ENCODE measurements at places on chromosomes 3 and 15. TPM values are rescaled to one million over a fixed set of nuclear protein-coding genes. Genes with fewer than 3 reads are reported as not detected.

DNA sequence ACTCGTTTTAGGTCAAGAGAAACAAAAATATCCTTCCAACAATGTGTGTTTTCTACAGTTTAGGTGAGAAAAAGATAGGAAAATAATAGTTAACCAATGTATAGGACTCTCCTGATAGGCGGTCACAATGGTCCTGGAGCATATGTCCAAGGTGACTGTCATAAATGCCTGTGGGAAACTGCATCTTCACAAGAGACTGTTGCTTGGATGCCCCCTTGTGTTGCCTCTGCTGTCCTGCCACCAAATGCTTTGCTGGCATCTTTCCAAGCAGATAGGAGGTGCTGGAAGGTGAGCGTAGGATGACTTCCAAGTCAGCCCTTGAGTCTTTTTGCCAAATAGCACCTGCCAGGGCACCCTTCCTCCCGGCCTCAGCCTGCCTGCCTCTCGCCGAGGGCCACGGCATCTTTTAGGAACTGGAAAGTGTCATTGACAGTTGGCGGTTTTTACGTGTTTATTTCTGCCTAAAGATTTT lies 24.1 kb upstream of the SACM1L start:
- peak; percentile 52 for DNase-seq

DNA sequence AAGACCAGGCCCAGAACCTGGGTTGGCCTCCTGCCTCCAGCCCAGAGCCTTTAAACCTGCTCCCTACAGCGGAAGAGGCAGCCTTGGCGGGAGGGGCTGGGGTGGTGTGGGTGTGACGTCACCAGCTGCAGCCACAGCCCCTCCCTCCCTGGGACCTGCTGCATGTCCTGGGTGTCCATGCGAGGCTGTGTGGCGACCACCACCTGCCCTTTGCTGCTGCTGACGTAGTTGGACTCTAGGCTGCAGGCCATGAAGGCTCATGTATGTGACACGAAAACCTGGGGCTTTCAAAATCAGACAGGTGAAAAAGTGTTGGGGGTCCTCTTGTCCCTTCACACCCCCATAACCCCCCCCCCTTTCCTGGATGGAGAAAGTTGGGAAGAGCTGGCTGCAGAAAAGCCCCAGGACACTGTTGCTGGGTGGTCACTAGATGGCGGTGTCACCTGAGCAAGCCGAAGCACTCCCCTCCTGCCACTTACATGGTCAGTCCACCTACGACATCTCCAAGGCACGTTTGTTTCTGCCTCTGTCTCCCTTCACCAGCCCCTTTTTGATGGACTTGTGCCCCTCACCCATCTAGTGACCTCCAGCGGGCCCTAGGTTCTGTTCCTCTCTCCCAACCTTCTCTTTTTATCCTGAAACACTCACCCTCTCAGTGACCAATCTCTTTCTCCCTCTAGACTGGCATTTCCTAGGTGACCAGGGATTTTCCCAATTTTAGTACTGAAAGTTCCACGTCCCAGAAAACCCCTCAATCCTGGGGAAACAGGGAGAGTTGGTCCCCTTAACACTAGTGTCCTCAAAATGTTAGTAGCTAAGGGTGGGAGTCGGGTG lies 35.2 kb downstream of the SLC6A20 start:
- peak; percentile 64 for DNase-seq

- DNase-seq: no peak
These were observed 28.0 kb downstream of the PTPN9 start for GRCh38 chr15:75551091-75551490.

DNA sequence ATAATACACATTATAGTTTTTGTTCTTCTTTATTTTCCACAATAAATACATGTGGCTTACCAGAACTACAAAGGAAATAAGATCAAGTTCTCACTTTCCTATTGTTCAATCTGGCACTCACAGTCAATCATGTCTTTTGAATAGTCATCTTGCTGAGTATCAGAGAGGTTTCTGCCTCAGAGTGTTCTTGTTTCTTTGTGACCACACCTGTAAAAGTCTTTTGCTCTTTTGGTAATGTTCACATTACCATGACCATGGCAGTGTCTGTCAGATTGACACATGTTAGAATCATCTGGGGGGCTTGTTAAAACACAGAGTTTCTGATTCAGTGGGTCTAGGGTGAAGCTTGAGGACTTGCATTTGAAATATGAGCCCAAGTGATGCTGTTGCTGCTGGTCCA lies 135.0 kb downstream of the SATB1 start:
- no peak for DNase-seq

DNA sequence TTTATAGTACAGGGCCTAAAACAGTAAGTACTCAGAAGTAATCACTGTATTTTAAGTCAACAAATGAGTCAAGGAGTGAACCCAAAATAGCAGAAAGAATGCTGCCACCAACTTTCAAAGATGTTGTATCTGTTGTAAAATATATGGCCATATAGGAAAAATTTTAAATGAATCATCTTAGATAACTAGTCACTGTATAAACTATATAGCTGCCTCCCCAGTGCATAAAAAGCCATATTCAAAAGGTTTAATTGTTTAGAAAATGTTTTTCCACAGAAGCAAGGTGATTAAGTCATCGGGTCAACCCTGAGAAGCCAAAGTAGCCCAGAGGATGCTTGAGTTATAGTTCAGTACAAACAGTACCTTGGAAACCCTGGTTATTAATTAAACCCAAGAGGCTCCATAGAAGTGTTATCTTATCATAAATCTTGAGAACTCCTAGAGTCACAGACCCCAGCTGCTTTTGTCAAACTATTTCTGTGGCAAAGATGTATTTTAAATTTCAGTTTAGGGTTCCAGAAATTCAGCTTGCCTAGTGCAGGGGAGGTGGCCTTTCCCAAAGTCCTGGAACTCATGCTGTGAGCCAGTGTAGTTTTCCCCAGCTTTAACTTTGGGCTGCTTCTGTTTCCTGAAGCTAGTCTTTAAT lies 39.2 kb downstream of the MBNL1 start:
- peak; percentile 57 for DNase-seq

- no peak for DNase-seq
These were observed 2.9 kb downstream of the SETMAR start for GRCh38 chr3:4306091-4306490.

DNA sequence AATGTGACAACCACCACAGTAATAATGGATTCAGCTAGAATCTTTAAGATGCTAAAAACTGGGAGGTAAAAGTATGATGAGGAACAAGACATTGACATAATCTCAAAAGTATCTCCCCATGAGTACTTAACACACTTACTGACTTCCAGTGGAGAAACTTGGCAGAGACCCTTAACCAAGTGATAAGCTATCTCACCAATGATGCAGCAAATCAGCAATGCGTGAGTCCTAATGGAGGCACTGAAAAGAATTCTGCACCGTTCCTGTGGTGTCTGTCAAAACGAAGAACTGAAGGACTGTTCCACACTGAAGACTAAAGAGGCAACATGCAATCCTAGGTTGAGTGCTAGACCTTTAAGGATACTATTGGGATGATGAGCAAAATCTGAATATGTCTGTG lies 67.9 kb upstream of the OCA2 start:
- no peak for DNase-seq

DNA sequence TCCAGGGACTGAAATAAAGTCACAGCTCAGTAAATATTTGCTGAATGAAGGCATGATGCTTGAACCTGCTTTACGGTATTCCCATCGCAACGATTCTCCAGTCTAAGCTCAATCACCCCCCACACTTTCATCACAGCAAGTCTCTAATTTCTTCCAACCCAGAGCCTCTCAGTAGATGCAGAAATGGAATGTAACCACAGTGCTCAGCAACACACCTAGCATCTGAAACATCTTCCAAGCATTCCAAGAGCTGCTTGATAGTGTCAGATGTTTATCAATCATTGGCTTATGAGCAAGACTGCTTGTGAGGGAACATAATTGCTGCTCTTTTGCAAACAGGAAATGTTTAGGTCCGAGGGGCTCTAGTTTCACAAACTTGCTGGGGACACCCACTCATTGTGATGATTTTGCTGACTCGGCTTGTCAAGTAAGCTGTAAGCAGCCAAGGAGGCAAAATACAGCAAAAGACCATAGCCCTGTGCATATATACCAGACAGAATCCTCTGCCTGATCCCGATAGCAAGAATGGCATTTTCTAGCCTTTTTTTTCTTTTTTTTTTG lies 751.2 kb downstream of the NR2F2 start:
- no peak for DNase-seq

DNA sequence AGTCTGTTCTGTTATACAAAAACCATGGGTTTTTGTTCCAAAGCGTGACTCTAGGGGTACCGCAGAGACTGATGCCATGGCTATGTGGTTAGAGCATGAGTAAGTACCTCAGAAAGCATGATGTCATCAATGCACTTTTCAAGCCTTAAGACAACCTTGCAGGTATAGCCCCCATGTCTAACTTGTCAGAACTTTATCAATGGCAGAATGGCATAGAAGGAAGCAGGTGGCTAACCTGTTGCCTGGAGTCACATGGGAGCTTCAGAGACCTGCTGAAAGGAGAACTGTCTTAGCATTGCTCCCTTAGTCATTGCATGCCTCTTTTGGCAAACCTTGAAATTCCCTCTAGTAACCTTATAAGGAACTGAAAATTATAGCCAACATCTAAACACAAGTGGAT lies 52.5 kb downstream of the EOMES start:
- no peak for DNase-seq

DNA sequence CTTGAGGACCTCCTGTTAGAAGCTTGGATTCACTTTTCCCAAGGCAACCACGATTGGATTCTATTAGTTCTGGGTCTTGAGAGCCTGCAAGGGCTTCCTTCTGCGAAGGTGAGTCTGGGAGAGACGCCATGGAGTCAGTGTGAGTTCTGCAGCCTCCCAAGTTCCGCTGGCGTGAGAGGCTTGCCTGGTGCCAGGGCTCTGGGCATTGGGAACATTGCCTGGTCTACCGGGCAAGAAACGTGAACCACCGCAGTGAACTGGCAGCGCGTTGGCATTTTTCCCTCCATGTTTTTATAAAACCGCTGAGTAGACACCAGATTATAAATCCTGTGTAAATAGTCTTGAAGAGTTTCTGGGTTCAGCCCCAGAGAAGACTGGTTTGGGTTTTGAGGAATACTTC lies 160.9 kb downstream of the IGF1R start:
- no peak for DNase-seq

DNA sequence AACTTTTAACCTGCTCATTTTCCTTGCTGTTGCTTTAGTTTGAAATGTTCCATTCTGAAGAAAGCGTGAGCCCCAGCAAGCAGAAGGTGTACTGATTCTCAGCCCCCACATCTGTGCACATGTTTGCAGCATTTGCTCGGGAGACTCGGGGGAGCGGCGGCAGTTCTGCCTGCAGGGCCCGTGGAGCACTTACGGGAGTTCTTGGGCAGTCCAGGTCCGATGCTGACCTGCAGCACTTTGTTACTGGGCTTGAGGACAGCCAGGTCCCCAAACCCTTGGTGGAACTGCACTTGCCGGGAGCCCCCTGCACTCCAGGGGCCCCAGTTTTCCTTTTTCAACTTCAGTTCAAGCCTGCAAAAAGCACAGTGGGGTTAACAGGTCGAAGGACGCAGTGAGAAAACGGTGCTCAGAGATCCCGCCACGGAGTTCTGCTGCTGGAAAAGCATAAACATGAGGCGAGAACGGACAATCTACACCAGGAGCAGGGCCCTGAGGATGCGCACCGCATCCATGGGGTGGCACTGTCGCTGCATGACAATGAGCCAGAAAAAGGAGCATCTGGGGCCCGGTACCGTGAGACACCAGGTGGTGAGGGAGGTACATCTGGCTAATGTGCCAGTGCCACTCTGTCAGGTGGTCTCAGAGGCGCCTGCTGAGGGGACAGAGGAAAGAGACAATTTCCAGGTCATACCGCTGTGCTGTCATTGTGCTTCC lies 45.6 kb upstream of the LDHAL6B start:
- peak; percentile 47 for DNase-seq

DNA sequence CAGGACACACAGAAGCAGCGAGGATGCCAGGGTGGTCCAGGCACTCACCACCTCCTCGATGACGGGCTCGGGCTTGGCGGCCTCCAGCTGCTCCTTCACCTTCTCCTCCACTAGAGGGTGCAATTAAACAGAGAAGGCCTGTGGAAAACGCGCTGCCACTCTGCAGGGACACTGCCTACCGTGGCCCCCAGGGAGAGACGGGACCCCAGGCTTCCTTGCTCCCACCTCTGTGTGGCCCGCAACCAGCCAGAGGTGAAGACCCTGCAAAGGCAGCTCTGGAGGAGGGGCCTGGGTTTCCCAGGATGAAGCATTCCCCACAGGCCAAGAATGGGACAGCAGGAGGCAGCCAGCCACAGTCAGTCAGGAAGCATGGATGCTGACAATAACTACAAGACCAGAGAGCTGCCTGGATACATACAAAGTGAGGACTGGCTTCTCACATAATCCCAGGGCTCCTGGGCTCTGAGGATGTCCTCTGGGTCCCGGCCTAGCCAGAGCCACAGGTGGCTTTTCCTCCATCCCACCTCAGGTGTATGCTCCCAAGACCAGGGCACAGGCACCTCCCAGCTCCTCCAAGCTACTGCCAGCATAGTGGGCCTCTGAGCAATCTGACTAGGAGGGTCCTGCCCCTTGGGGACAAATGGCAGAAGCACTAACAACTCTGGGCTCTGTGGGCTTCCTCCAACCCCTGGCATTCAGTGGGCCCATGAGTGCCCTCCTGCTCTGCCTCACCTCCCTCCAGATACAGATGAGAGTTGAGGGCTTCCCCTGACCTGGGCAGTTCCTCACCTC lies 46.2 kb downstream of the PTH1R start:
- DNase-seq: peak; percentile 69

- no peak for DNase-seq
These were observed 34.6 kb upstream of the CMSS1 start for GRCh38 chr3:99783011-99783573.

DNA sequence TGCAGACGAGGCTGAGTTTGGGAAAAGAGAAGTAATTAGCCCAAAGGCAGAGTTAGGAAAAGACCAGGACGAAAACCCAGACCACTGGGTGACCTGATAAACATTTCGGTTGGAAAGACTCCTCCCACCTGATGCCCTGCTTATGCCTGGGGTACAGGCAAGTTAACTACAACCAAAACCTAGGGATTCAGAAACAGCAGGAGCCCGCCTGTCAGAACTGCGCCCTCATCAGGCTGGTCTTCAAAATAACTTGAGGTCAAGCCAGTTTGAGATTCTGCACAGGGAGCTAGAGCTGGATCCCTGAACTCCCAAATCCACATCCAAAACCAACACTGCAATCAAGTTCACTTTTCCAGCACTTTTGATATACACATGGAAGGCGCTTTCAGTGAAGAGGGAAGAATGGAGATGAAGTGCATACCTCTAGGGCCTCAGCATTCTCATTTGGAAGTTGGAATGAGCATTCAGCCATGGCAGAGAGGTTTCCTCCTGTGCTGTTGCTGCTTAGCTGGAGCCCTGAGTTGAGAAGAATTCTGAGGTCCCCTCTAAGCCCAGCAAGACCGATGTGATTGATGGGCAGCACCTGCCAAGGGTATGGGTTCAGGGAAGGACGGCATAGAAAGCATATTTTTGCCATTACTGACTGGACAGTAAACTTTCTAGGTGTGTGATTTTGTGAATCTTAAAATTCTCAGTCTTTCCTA lies 11.6 kb downstream of the TSEN2 start:
- no peak for DNase-seq

GRCh38 chr3:94564247-94564646 lies 501.4 kb downstream of the NSUN3 start:
- no peak for DNase-seq

TCF12 gene
- 64.4 TPM for total RNA-seq

GOLGA8N gene
- 0.41 TPM for total RNA-seq

CCDC174 gene
- total RNA-seq: 22.4 TPM

SLC28A2 gene
- total RNA-seq: 0.11 TPM

CEMIP gene
- 0.07 TPM for total RNA-seq

SAMMSON gene
- total RNA-seq: not detected

Measured in Caco-2 (cell line).